ENCODE measurements at places on chromosomes 5 and 9.

DNA sequence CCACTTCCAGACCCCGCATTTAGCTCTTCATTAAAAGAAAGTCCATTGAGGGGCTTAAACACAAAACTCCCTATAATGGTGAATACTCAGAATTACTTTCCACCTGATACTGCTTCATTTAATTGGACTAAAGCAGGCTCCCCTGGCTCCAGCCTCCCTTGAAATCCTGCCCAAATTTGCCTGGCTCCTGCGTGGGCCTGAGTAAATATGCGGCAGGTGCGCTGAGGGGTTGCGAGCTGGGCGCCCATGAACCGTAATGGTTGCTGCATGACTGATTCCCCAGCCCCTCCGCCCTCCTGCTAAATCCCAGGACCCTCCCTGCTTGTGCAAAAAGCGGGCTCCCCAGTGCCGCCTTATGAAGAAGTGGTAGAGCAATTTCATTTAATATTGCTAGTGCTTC, 639.7 kb downstream of the BNC2 start:
- peaks cover 21% of the 10 kb centered on the region for H3K4me1 ChIP-seq
- peaks cover 12% of the 10 kb centered on the region for H3K36me3 ChIP-seq
- H3K27ac ChIP-seq, result no peak overlapping the region
- no peak for DNase-seq
- H3K4me3 ChIP-seq, result no peak overlapping the region
- H3K27me3 ChIP-seq, result peaks cover 5% of the 10 kb centered on the region

GRCh38 chr5:178196986-178197385, 7.3 kb upstream of the HNRNPAB start:
- H3K27me3 ChIP-seq, result peaks cover 4% of the 10 kb centered on the region
- peak; percentile 55 for DNase-seq
- no peak overlapping the region for H3K4me3 ChIP-seq
- peaks cover 14% of the 10 kb centered on the region for H3K4me1 ChIP-seq
- peaks cover 3% of the 10 kb centered on the region for H3K36me3 ChIP-seq

DNA sequence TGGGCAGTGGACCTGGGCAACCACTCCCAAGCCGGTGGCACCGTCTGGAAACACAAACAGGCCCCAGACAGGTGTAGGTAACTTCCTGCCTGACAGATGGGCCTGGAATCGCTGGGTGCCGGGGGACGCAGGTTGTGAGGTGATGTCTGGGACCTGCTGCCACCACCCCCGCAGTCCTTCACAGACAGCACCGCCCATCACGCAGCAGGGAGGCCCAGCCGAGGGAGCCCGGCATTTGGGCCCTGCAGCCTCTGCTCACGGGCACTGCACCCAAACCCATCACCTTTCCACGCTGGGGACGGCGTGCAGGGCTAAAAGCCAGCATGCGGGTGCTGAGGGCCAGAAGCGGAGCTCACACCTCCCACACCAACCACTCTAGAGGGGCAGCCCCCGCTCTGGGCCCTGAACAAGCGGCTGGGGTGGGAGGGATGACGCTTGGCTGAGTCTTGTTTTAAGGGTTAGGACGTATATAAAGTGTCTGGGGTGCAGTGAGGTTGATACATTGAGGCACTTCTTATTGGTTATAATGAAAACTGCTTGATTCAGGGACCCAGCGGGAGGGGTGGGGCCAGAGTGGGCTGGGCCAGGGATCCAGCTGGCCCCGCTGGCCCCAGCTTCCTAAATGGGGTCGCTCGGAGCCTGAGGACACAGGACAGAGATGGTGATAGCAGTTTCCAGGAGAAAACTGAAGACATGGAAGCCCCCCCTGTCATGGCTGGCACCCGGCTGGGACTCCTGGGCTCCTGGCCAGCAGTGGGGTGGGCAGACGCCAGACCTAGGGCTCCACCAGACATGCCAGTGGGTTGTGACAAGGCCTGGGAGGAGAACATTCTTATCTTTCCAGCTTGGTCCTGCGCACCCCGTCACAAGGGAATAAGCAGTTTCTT, 11.3 kb downstream of the MYMK start:
- H3K4me1 ChIP-seq, result peaks cover 8% of the 10 kb centered on the region
- H3K4me3 ChIP-seq, result no peak overlapping the region
- no peaks in the 10 kb centered on the region for H3K36me3 ChIP-seq
- H3K27ac ChIP-seq, result no peak overlapping the region
- H3K27me3 ChIP-seq, result peaks cover 4% of the 10 kb centered on the region
- DNase-seq, result no peak

DNA sequence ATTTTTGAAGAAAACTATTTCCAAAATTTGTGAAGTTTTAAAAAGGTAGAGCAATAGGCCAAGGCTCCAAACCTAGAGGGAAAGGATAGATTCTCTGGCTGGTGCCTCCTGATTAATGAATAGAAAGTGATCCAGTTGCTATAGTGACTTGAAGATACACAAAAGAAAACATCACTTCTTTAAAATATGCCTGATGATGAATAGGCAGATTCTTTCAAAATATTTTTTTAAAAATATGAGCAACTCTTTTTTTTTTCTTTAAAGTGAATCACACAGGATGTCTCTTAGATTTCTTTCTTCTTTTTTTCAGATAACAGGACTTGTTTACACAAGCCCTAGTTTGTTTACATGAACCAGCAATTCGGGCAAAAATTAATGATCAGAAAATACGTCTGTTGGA, 124.4 kb downstream of the RFK start:
- no peaks in the 10 kb centered on the region for H3K27me3 ChIP-seq
- no peak for DNase-seq

DNA sequence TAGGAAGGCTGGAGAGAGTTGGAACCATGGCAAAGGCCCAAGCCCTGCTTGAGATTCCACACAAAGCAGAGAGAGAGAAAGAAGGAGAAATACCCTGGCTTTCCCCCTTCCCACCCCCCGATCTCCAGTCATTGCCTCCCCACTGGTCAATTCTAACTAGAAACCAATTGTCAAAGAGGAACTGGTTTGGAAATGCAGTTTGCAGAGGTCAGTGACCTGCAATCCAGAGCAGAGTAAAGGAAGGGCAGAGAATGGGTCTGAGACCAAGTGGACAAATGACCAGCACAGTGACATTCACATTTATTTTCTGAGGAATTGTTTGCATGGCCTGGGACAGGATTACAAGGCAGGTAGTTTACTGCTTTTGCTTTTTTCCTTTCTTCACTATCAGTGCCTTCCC, 37.5 kb upstream of the ZFYVE16 start:
- H3K27me3 ChIP-seq, result no peaks in the 10 kb centered on the region
- no peak overlapping the region for H3K4me3 ChIP-seq
- peaks cover 4% of the 10 kb centered on the region for H3K36me3 ChIP-seq
- peak overlapping the region; percentile 87 for H3K27ac ChIP-seq

DNA sequence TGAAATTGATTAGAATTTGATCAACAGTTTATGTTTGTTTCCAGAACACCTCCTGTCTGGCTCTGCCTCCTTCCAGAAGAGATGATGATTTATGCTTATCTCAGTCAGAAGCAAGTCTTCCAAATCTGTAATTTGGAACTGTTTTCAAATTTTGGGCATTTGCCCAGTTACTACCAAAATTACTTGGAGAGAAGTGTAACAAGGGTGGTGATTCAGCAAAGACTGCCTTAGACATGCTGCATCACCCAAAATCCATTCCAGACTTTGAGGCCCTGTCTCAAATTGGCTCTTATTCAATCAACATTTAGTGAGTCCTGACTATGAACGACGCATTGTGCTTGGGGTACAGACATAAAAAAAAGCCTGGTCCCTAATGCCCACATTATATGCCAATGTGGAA, 89.4 kb downstream of the SH3TC2 start:
- H3K4me3 ChIP-seq, result no peak overlapping the region
- no peak overlapping the region for H3K27ac ChIP-seq
- peaks cover 16% of the 10 kb centered on the region for H3K4me1 ChIP-seq
- no peaks in the 10 kb centered on the region for H3K36me3 ChIP-seq

DNA sequence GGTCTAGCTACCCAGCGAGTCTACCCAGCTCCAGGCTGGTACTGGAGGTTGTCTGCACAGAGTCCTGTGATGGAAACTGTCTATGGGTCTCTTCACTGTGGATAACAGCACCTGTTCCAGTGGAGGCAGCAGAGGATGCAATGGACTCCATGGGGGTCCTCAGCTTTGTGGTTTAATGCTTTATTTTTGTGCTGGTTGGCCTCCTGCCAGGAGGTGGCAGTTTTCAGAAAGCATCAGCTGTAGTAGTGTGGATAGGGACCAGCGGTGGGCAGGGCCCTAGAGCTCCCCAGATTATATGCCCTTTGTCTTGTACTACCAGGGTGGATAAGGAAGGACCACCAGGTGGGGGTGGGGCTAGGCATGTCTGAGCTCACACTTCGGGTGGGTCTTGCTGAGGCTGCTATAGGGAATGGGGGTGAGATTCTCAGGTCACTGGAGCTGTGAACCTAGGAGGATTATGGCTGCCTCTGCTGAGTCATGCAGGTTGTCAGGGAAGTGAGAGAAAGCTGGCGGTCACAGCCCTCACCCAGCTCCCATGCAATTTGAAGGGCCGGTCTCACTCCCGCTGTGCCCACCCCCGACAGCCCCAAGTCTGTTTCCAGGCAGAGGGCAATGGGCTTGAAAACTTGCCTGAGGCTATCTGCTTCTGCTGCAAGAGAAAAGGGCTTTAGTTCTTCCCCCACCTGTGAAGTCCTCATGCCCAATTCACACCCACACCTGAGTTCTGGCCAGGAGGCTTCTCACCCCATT, 397.1 kb downstream of the TLE1 start:
- no peak for DNase-seq
- H3K4me1 ChIP-seq, result no peaks in the 10 kb centered on the region
- H3K27ac ChIP-seq, result no peak overlapping the region
- no peak overlapping the region for H3K4me3 ChIP-seq
- H3K36me3 ChIP-seq, result no peaks in the 10 kb centered on the region

DNA sequence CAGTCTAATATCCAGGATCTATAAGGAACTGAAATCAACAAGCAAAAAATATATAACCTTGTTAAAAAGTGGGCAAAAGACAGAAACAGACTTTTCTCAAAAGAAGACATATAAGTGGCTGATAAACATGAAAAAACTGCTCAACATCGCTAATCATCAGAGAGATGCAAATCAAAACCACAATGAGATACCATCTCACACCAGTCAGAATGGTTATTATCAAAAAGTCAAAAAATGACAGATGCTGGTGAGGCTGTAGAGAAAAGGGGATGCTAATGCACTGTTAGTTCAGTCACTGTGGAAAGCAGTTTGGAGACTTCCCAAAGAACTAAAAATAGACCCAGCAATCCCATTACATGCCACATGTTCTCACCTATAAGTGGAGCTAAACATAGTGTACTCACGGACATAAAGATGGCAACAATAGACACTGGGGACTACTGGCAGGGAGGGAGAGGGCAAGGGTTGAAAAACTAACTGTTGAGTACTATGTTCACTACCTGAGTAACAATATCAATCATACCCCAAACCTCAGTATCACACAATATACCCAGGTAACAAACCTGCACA, 11.7 kb upstream of the TSSK1B start:
- H3K27me3 ChIP-seq, result no peaks in the 10 kb centered on the region
- H3K4me1 ChIP-seq, result peaks cover 6% of the 10 kb centered on the region

- no peaks in the 10 kb centered on the region for H3K27me3 ChIP-seq
- no peaks in the 10 kb centered on the region for H3K36me3 ChIP-seq
- H3K27ac ChIP-seq, result no peak overlapping the region
- no peak overlapping the region for H3K4me3 ChIP-seq
- DNase-seq, result no peak
Observed at GRCh38 chr9:127065592-127065991, 56.8 kb downstream of the ANGPTL2 start.

DNA sequence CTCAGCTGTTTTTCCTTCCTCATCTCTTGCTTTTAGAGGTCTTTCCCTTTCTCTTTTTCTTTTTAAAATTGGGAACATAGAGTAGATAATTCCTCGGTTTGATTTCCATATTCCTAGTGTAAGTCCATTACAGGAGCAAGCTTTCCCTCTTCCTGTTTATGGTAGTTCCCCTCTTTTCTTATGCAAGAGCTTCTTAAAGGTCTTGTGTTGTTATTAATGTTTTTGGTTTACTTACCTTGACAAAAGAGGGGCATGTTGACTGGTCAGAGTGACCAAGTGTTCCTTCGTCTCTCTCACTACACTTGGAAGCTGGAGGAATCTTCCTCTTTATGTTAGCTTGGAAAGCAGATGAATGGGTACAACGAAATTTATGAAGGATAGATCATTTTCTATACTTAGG, 8.3 kb downstream of the ATG10 start:
- no peak overlapping the region for H3K4me3 ChIP-seq
- peaks cover 5% of the 10 kb centered on the region for H3K36me3 ChIP-seq
- H3K27ac ChIP-seq, result peak overlapping the region; percentile 5
- peaks cover 9% of the 10 kb centered on the region for H3K27me3 ChIP-seq
- H3K4me1 ChIP-seq, result peaks cover 8% of the 10 kb centered on the region

DNA sequence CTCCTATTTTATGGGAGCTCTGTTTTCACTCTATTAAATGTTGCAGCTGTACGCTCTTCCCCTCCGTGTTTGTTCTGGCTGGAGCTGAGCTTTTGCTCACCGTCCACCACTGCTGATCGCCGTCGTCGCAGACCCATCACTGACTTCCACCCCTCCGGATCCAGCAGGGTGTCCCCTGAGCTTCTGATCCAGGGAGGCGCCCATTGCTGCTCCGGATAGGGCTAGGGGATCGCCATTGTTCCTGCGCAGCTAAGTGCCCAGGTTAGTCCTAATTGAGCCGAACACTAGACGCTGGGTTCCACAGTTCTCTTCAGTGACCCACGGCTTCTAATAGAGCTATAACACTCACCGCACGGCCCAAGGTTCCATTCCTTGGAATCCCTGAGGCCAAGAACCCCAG, 96.2 kb upstream of the PRDM9 start:
- H3K27ac ChIP-seq, result no peak overlapping the region
- H3K4me3 ChIP-seq, result no peak overlapping the region
- no peaks in the 10 kb centered on the region for H3K27me3 ChIP-seq
- H3K4me1 ChIP-seq, result no peaks in the 10 kb centered on the region
- no peaks in the 10 kb centered on the region for H3K36me3 ChIP-seq

- H3K27ac ChIP-seq, result no peak overlapping the region
- H3K27me3 ChIP-seq, result peaks cover 2% of the 10 kb centered on the region
- no peak for DNase-seq
- H3K4me3 ChIP-seq, result no peak overlapping the region
- H3K36me3 ChIP-seq, result peaks cover 7% of the 10 kb centered on the region
Observed at GRCh38 chr5:80712919-80713318, 58.1 kb upstream of the DHFR start.

DNA sequence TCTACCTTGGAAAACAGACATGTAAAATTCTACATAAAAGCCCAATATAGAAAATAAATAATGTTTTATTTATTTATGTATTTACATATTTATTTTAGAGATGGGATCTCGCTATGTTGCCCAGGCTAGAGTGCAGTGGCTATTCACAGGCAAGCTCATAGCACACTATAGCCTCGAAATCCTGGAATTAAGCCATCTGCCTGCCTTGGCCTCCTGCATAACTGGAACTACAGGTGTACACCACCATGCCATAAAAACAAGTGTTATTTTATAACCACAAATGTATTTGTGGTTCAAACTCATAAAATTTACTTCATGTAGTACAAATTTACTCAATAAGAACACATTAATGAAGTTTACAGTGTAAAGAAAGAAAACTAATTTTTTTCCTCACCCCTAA, 7.0 kb upstream of the RFK start:
- H3K4me3 ChIP-seq, result no peak overlapping the region
- H3K27me3 ChIP-seq, result peaks cover 2% of the 10 kb centered on the region
- H3K4me1 ChIP-seq, result peaks cover 10% of the 10 kb centered on the region
- DNase-seq, result no peak
- no peak overlapping the region for H3K27ac ChIP-seq
- no peaks in the 10 kb centered on the region for H3K36me3 ChIP-seq

Data from endothelial cell (in vitro differentiated cells).